ENCODE measurements at places on chromosomes 4 and X.

GRCh38 chr4:188396037-188396436 is 256.8 kb downstream of the TRIML1 start:
- no peak for DNase-seq

GRCh38 chr4:78956975-78957374 is 17.7 kb upstream of the PAQR3 start:
- no peak for DNase-seq

GRCh38 chr4:78032929-78033328 is 24.2 kb upstream of the FRAS1 start:
- no peak for DNase-seq

GRCh38 chr4:168461821-168462220 is 18.5 kb downstream of the DDX60L start:
- no peak for DNase-seq

DNA sequence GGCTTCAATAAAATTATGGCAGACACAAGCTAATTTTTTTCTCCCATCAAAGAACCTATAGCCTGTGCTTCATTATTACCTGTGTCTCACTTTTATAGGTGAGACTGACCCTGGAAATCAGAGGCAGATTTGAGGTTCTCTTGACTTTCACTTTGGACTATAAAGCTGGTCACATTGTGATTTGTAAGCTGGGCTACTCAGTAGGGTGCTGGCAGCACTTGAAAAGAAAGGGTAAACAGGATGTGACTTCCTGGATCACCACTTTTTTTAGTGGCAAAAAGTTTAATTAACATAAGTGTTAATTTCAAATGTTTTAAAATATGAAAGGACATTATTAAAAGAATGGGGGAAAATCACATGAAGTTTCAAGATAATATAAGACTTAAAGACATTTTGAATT is 50.6 kb upstream of the GATB start:
- DNase-seq, result no peak

- DNase-seq, result no peak
Observed at GRCh38 chr4:81021142-81021944, 9.2 kb upstream of the BMP3 start.

GRCh38 chr4:83268491-83268890 is 16.1 kb downstream of the COQ2 start:
- no peak for DNase-seq

DNA sequence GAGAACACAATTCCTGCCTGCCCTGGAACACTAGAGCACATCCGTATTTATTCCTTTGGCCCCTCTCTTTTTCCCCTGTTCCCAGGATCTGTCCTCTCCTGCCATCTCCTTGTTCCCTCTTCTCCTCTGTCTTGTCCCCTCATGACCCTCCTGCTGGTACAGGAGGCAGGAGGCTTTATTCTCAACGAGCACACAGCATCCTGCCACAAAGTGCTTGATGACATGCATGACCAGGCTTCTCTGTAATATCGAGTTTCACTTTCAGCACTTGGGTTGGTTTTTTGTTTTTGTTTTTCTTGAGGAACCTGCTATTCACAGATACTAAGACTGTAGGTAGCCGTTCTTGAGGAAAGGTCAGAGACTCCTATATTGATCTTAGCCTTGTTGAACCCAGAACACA is 35.3 kb downstream of the NALF2 start:
- no peak for DNase-seq

- DNase-seq, result no peak
Observed at GRCh38 chr4:53841711-53842110, 222.7 kb downstream of the CHIC2 start.

GRCh38 chr4:61923179-61923578 is 723.1 kb downstream of the ADGRL3 start:
- DNase-seq, result no peak

DNA sequence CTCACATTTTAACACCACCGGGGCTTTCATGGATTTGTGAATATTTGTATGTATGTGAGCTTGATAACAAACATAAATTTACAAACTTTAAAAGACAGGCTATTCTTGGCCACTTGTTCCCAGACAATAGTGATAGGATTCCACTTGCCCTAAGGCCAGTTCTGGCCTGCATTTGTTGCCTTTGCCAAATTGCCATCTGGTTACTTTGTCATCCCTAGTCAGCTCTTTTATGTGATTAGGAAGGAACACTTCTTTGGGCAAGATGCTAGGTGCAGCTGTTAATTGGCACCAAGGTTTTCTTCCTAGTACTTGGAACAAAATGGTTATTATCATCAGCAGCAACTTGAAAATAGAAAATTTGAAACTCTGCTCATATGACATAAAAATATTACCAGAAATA is 63.3 kb downstream of the CCSER1 start:
- DNase-seq, result no peak

- no peak for DNase-seq
Observed at GRCh38 chr4:163681208-163681821, 186.8 kb downstream of the TMA16 start.

DNA sequence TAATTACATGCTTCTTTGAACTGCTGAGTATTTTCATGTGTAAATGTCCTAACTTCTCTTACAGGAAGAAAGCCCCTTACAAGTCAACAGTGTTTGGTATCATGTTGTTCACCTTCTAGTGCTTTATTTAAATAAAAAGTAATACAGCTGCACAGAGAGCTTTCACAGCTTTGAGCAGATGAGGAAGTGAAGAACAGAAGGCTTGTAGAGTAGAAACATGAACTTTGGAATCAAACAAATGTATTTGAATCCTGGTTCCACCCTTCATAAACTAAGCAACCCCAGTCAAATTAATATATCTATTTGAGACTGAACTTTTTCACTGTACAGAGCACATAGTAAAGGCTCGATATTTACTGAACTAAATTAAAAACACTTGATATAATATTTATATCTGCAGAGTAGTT is 120.5 kb downstream of the CAMK2D start:
- no peak for DNase-seq

DNA sequence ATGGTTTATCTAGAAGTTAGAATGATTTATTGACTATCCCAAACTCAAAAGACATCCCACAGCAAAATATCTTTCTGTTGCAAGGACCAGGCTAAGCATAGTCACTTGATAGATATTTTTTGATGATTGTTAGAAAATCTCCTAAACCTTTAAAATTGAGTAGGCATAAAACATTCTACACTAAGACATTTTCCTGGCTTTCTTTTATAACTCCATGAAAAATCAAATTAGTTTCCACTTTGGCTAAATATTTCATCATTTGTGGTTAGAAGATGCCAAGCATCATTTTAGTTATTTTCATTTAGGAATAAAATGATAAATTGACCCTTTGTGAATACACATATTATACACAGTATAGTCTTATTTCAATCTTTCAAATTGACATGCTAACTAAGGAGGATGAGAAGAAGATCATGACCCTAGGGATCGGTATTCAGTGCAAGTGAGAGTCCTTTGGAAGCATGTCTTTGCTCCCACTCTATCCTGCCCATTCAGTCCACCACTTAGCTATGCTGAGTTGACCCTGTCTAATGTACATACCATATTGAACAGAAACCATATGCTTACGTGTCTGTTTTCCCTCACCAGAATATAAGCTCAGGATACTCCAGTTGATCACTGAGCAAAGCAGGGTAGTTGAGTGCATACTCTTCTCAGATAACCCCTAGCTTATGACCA is 136.6 kb upstream of the OTUD4 start:
- no peak for DNase-seq

- no peak for DNase-seq
Observed at GRCh38 chr4:122636697-122637096, 15.8 kb upstream of the IL21 start.

Data from NCI-H2081 treated with DMSO at 0.1 percent for 48 hours (cell line).